HTR-8/SVneo (cell line): ENCODE measurements at places on chromosomes 7 and 10.

GRCh38 chr10:102066399-102067088 lies 1.4 kb downstream of the HPS6 start:
- no peak for DNase-seq

GRCh38 chr7:43904533-43905208 lies 1.7 kb downstream of the URGCP start:
- no peak for DNase-seq

DNA sequence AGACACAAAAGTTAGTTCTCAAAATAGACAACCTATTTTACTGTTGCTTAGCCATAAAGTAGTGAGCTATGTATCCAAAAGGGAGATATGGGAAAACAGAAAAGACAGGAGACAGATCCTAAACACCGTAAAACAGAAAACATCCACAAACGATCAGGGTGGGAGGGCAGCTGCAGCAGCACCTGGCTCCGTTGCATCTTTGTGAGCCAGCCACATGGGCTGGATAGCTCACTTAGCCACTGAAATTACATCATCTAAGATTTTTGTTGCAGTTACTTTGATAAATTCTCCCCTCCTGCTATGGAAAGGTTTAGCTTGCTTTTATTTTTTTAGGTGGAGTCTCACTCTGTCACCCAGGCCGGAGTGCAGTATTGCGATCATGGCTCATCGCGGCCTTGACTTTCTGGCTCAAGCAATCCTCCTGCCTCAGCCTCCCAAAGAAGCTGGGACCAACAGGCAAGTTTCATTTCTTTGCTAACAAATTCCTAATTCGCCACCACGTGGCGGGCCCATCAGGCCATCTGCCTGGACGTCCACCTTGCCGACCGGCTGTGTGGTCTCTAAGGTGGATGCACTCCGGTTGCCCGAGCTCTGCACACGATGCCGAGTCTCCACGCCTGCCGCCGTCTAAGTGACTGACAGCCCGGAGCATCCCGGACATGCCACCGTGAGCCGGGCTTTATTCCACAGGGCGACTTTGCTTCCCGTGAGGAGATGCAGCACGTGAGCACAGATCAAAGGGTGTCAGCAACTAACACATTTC lies 159.8 kb downstream of the DIP2C start:
- DNase-seq, result no peak

DNA sequence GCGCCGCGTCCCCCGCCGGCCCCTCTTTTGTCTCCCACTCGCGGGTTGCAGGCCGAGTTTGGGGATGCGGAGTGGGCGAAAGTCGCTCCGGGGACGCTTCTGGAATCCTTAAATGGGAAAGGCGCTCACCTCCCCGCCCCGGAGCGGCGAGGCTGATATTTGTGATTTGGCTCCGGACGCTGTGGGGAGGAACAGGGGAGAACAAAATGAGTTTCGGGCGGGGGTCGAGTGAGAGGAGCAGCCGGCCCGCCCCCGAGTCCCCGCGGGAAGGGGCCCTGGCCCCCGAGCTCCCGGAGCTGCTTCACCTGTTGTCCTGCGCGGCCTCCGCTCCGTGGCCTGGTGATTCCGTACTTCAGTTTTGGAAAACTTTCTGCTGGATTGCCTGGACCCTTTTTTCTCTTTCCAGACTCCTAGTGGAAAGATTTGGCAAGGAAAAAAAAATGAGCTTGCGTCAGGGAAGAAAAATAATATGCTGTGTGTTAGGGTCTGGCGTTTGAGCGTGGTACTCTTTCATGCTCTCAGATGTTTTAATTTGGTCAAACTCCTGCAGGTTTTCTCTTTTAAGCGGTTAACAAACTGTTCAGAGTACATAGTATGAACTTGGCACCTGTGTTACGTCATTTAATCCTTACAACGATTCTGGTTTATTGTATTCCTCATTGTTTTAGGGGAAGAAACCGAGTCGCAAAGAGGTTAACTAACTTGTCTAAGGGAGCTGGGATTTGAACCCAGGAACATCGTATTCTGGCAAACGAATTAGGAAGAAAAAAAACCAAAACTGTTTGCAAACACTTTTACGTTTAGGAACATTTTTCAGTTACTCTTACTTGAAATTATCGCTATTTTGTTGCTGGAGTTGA lies 924 bp downstream of the BMPR1A start:
- DNase-seq, result no peak

DNA sequence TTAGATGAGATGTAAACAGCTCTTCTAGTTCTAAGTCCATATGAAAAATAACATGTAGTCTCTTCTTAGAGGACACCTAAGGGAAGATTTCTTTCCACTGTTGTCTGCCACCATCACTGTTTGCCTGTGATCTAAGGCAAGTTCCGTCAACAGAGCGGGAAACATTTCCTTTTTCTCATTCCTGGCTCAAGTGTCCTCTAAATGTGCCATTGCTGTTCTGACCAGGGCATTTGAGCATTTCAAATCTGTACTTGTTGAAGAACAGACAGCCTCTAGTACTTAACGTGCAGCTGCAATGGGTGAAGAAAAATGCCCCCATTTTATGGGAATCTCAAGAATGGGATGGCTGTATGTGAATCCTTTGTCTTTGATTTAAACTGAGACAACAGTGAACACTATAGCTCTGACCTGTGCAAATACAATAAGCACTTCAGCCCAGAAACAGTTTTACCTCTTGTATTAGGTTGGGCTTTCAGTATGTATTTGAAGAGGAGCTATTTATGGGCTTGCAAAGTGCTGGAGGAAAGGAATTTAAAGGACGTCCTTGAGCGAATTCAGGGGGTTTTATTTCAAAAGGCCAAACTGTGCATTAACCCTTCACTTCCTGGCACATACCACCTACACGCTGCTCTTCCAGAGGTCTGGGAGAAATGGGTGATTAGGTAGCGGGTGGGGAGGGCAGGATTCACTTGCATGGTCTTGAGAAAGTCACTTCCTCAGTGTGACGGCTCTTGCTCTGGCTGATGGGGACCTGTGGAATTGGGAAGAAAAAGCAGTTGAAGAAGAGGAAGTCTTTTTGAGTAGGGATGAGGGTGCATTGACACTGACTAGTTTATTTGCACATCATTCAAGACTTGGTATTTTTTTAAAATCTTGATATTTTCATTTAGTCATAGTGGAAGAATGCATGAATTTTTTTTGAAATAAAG lies 66.1 kb downstream of the THNSL1 start:
- no peak for DNase-seq

GRCh38 chr7:153151766-153152165 lies 392.2 kb downstream of the ACTR3B start:
- no peak for DNase-seq

GRCh38 chr7:124130-124949 lies 68.0 kb upstream of the FAM20C start:
- DNase-seq, result no peak

DNA sequence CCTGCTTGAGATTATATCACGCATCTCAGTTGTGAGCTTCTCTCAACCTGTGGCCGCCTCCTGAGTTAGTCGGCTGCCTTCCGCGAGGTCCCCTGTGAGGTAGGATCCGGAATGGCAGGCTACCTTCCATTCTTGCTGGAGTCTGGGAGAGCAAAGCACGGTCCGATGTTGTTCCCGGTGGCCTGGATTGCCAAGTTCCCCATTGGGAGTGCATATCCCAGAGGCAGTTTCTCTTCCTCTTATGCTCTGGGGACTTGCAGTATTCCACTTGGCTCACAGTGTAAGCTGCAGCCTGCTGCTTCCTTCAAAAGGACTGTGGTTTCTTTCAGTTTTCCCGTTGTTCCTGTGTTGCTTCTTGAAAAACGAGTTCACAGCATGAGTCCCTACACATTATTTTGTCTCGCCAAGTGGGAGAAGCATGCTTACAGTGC lies 225.4 kb upstream of the ZWINT start:
- DNase-seq, result no peak

DNA sequence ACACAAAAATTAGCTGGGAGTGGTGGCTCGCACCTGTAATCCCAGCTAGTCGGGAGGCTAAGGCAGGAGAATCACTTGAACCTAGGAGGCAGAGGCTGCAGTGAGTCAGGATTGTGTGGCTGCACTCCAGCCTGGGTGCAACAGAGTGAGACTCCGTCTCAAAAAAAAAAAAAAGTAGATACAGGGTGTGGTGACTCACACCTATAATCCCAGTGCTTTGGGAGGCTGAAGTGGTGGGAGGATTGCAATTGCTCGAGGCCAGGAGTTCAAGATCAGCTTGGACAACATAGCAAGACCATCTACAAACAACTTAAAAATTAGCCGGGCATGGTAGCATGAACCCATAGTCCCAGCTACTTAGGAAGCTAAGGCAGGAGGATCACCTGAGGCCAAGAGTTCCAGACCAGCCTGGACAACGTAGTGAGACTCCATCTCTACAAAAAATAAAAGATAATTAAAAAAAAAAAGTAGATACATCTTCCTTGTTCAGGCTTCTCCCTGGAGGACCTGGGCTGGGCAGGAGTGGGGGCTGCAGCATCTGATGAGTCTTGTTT lies 2.0 kb downstream of the MOSPD3 start:
- no peak for DNase-seq

DNA sequence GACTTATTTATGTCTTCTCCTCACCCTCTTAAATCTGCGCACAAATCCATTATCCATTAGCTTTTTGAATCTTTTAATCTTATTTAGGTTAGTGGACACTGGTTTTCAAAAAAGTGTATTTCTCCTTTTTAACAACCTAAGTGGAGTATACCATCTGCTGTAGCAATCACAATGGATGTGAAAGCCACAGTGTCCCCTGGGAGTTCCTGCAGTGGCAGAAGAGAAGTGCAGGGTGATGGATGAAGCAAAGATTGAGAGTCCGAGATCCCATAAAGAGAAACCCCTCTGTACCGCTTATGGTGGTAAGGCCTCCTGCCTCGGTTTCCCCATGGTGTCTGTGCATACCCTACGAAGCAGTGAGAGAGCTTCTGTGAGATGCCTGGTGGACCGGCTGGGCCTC lies 236.4 kb downstream of the COBL start:
- DNase-seq, result no peak

GRCh38 chr7:143906151-143906550 lies 4.2 kb upstream of the TCAF1 start:
- no peak for DNase-seq

- no peak for DNase-seq
Observed at GRCh38 chr7:113113912-113114311, 4.4 kb downstream of the SMIM30 start.

DNA sequence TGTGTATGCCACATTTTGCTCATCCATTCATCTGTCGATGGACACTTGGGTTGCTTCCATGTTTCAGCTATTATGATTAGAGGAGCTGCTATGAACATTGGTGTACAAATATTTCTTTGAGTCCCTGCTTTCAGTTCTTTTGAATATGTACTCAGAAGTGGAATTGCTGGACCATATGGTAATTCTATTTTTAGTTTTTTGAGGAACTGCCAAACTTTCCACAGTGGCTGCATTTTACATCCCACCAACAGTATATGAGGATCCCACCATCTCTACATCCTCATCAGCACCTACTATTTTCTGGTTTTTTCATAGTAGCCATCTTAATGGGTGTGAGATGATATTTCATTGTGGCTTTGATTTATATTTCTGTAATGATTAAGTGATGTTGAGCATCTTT lies 44.7 kb upstream of the ZMIZ2 start:
- no peak for DNase-seq

GRCh38 chr10:133241501-133242205 lies 4.0 kb downstream of the VENTX start:
- DNase-seq, result no peak

GRCh38 chr10:76213876-76214275 lies 782.5 kb downstream of the LRMDA start:
- DNase-seq, result no peak
